ENCODE measurements at places on chromosomes 13 and 19.

DNA sequence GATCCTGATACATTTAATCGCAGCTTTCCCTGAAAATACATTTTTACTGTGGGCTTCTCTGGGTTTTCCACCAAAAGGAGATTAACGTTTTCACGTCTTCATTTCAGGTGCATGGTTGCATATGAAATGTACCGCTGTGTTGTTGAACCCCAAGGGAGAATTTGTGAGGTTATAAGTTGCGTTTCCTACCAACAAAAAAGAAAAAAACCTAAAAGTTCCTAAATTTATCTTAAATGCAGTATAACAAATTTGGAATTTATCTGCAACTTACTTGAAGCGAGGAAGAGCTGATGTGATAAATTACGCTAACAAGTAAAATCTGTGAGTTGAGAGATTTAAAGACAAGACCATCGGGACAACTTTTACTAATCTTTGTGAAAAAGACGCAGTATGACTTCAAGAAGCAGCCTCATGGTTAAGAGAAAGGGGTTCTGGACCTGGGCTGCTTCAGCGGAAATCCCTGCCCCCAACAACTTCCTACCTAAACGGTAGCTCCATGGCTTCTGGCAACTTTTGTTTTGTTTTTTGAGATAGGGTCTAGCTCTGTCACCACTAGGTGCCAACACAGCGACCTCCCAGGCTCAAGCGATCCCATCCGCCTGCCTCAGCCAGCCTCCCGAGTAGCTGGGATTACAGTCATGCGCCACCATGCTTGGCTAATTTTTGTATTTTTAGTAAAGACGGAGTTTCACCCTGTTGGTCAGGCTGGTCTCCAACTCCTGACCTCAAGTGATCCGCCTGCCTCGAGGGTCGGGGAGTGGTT lies 958 bp upstream of the OBI1 start:
- no peak for DNase-seq

DNA sequence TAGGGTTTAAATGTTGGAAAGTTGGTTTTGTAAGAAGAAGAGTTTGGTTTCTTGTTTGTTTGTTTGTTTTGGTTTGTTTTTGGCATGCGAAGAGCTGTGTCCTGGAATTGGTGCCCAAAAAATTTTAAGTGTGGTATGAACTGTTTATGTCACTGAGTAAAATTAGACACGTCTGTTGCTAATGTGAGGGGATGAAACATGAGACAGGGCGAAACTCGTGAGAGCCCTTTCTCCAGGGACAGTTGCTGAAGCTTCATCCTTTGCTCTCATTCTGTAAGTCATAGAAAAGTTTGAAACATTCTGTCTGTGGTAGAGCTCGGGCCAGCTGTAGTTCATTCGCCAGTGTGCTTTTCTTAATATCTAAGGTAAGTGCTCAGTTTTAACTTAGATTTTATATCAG lies at the start of gene SGCG:
Gene SGCG (plus strand): TSS at position 269 of the 400 bp plus-strand sequence. CDS start 22,716 bp downstream, outside the sequence.
- DNase-seq = no peak

DNA sequence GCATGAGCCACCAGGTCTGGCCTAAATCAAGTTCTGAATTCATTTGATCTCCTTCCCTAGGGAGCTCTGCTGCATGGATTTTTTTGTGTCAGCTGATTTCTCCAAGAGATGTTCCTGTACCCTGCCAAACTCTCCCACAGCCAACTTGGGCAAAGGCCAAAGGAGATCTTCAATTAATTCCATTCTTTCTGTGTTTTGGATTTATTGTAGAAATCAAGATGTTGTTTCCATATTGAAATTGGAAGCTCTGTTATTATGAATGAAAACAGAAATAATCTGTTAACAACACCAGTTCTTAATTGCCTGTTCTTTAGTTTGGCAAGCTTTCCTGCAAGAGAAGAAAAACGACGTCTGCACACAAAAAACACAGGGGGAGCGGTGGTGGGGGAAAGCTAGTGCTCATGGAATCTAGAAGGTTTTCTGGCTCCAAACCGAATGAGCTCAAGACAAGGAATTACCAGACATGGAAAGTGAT lies 86.5 kb upstream of the ABCC4 start:
- no peak for DNase-seq

DNA sequence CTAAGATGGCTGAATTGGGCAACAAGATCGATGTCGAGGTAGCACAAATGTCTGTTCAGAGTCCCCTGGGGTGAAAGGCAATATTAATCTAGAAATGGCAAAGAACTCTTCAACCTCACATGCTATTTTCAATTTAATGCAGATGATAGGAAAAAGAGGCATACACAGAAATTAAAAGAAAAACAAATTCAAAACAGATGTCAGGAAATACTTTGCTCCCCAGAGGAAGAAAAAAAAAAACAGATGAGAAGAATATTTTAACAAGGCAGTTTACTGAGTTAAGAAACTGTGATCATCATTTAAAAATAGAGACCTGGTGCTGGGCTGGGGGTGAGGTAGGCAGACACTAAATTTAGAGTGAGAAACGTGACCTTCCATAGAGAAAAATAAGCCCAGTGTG lies 421.9 kb upstream of the ARGLU1 start:
- DNase-seq = no peak

GRCh38 chr19:21143854-21144253 lies 2.0 kb downstream of the ZNF431 start:
- DNase-seq = no peak

GRCh38 chr19:29247471-29247870 lies 34.5 kb upstream of the UQCRFS1 start:
- DNase-seq = no peak

DNA sequence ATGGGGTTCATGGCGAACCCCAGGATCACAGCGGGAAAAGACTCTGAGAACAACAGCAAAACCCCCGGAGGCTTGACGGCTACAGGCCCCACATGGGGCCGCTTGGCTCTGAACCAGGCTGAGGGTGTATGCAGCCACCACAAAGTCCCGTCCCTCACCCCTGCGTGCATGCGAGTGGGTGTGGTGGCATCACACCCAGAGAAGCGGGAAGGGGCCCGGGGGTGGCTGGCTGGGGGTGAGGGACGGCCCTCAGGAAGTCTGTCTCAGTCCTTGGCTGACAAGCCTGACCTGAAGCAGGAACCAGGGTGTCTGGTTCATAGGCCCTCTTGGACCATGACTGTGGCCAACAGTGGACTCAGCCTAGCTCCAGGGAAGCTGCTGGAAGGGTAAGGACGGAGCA lies 34.2 kb downstream of the CEBPG start:
- no peak for DNase-seq

GRCh38 chr13:30241532-30241931 lies 65.8 kb downstream of the KATNAL1 start:
- no peak for DNase-seq

GRCh38 chr19:48918801-48919247 lies 14.7 kb upstream of the DHDH start:
- DNase-seq = no peak

DNA sequence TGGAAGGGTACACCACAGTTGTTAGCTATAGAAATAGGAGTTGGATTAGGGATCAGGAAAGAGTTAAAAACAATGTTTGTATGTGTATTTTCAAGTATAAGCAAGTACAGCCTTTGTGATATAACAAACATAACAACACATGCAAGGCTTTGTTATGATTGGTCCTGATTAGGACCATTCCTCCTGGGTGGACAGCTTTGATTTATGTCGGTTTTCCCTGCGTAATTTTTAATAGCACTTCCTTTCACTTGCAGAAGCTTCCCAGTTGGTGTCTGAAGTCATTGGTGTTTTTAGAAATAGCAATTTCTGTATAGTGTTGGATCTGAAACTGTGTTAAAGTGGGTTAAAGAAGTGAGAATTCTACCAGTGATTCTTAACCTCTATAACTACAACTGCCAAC lies 10.0 kb downstream of the FNDC3A start:
- no peak for DNase-seq

Measured in stimulated activated CD4-positive, alpha-beta T cell treated with anti-CD3 and anti-CD28 coated beads, TNF-alpha, amount 100 ng/mL, for 48 hours (primary cell).